ENCODE measurements at places on chromosomes 11 and 22.

DNA sequence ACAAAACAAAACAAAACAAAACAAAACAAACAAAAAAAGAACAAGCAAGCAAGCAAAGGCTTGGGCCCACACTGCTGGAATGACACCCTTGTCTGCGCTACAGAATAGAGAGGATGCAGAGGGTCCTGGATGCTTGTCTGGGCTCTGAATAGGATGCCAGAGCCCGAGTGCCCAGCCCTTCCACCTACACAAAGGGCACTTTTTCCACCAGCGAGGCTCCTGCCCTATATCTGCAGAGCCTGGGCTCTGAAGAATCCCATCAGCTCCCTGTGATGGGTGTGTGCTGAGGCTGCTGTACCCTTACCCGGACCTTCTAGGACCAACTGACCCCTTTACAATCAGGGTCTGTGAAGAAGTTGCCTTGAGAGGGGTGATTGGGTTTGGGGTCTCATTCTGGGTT lies 221.2 kb downstream of the DSCAML1 start:
- no peak for DNase-seq

DNA sequence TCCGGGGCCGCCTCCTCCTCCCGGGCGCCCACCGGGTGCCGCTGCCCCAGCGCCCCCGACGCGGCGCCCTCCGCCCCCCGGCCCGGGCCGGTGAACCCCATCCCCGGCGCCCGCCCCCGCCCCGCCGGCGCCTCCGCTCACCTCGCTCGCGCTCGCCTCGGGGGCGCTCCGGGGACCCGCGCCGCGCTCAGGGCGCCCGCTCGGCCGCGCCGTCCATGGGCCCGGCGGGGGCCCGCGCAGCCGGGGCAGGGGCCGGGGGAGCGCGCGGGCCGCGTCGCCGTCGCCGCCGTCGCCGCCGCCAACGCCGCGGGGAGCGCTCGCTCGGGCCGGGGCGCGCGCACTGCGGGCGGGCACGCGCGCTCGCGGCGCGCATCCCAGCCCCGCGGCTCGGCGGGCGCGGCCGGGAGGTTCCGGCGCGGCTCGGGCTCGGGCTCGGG lies 293 bp downstream of the DUSP8 start:
- no peak for DNase-seq

- DNase-seq = no peak
These were observed 12.8 kb downstream of the AQP11 start for GRCh38 chr11:77602381-77603088.

DNA sequence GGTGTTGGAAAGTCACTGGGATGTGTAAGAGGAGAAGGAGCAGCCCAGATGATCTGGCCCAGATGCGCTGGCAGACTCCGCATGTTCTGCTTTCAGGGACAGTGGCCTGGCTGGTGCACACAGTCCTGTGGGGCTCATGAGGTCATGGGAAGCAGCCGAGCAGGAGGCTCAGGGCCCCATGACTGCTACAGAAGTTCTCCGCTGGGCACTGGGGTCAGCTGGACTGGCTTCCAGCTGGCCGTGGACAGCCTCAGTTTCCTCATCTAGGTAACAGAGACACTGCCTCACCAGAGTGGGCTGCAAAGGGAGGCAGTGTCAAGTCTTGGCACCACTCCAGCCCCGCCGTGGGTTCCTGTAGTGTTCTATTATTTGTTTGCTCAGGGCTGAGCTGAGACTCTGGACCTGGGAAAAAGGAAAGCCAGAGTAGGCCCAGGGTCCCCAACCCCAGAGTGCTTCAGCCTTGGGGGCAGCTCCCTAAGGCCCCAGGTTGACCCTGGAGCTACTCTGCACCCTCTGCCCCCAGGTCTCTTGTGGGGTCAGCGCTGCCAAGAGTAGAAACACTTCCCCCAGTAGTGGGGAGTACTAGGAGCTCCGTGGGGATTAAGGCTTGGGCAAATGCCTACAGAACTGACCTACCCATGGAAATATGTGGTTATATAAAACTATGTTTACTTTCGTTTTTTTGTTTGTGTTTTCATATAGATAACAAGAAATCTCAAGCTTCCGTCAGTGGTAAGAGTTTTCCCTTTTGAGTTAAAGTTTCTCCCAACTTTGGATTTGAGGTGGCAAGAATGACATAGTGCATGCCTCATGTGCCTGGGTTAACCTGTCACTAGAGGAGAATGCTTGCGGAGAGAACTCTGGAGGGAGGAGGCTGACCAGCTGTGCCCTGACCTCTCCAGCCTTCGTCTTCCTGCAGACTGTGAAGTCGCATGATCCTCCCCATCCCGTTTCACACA lies 45.3 kb downstream of the MED15 start:
- no peak for DNase-seq

GRCh38 chr22:44618400-44618799 lies 83.6 kb upstream of the PRR5 start:
- DNase-seq = no peak

- DNase-seq = no peak
These were observed 794.0 kb downstream of the CNTN5 start for GRCh38 chr11:99814738-99815137.

DNA sequence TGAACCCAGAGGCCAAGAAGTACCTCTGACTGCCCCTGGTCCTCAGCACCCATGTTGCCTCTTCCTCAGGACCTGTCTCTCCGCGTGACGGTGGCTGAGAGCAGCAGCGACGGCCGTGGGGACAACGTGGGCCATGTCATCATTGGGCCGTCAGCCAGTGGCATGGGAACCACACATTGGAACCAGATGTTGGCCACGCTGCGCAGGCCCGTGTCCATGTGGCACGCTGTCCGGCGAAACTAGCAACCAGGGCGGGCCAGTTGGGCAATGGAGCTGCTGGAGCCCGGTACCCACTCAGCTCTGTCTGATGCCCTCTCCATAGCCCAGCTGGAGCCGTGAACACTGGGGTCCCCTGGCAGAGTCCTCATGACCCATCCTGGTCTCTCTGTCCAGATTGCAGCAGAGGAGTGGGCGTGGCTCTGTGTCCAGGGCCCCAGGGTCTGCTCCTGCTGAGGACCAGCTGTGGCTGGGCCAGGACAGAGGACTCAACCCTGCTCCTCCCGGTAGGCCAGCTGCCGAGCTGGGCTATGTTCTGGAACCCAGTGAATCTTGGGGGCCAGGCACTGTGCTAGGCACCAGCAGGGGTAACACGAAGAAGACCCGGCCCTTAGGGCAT lies 8.0 kb upstream of the RHOD start:
- DNase-seq = no peak

- DNase-seq = no peak
These were observed 46.2 kb downstream of the FLRT1 start for GRCh38 chr11:64081745-64082442.

DNA sequence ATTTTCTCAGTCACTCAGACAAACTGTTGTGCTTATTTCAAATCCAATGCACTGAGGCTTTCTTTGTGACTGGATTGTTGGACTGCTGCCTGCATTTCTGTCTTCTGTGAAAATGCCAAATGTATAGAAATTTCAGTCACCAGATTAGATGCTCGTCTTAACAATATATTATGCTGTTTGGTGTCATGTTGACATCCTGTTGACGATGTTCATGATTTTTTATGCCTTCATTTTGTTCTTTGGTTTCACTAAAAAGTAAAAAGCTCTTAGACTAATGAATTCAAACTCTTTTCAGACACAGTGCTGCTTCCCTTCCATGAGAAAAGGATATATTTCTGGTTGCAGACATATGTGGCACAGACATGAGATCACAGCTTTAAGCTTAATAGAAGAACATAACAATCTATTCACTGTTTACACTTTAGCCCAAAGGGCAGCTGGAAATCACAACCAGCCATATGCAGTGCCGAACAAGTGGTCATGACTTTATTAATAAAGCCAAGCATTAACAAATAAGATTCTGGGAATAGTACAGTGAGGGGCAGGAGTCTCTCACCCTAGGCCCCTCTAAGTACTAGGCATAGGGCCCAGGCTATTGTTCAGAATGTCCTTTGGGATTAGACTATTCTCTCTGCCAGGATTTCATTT lies 9.4 kb upstream of the SOX6 start:
- DNase-seq = no peak

- DNase-seq = no peak
These were observed 44.3 kb upstream of the JAM3 start for GRCh38 chr11:134024420-134025081.

- DNase-seq = no peak
These were observed 25.9 kb downstream of the ALG9 start for GRCh38 chr11:111845276-111846028.

GRCh38 chr22:46119729-46120419 lies 30.5 kb upstream of the PPARA start:
- DNase-seq = no peak

GRCh38 chr11:95241681-95242081 lies 10.7 kb upstream of the SESN3 start:
- no peak for DNase-seq

DNA sequence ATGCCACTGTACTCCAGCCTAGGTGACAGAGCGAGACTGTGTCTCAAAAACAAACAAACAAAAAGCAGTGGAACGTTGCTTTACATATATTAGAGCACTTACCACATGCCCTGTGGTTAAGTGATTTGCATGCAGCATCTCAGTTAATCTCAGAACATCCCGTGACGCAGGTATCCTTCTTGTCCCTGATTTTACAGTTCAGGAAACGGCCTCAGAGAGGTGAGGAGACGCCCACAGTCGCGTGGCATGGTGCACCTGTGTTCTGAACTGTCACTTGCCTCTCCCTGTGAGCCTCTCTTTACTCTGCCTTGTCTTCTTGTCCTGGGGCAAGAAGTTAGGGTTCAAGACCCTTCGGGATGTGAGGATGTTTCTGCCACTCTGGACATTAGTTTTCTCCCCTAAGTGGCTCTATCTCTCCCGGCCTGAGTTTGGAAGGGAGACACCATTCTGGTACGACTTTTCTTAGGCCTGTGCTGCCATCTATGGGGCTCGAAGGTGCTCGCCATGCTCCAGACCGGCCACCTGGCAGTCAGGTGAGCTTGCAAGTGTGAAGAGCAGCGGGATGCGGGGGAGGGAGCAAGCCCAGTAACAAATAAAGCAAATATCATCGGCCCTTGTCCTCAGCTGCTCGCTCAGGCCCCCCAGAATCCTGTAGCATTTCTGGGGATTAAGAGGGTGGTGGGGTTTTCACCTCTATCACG lies 25.6 kb downstream of the YWHAH start:
- peak; percentile 29 for DNase-seq

DNA sequence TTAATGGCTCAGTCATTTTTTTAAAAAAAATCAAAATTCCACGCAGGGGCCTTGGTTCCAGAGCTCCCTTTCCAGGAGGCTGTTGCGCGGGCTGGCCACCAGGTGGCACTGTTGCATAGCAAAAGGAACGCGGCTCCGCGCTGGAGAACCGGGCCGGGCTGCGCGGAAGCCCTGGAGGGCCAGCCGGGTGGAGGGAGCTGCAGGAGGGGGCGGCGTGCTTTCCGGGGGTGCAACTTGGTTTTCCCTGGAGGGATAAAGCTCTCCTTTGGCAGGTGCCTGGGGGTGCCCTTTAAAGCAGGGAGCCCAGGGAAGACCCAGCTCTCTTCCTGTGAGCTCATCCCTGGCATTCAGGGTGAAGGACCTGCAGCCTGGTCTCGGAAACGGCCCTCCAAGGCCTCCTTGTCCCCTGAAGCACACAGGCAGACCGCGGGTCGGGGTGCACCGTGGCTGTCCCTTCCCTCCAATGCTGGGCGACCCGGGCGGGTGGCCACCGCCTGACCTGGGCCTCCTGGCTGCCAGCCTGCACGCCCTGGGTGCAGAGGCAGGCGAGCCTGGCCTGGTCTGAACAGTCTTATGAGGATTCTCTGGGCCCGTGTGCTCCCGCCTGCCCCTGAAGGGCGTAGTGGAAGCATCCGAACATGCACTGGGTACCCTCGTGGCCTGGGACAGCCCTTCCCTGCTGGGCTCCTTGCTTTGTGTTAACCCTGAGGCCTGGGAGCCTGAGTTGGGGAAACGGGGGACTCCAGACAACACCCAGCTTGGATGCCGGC lies 23.4 kb downstream of the KRTAP5-5 start:
- peak; percentile 78 for DNase-seq

- no peak for DNase-seq
These were observed 18.6 kb upstream of the NTM start for GRCh38 chr11:131351848-131352247.

DNA sequence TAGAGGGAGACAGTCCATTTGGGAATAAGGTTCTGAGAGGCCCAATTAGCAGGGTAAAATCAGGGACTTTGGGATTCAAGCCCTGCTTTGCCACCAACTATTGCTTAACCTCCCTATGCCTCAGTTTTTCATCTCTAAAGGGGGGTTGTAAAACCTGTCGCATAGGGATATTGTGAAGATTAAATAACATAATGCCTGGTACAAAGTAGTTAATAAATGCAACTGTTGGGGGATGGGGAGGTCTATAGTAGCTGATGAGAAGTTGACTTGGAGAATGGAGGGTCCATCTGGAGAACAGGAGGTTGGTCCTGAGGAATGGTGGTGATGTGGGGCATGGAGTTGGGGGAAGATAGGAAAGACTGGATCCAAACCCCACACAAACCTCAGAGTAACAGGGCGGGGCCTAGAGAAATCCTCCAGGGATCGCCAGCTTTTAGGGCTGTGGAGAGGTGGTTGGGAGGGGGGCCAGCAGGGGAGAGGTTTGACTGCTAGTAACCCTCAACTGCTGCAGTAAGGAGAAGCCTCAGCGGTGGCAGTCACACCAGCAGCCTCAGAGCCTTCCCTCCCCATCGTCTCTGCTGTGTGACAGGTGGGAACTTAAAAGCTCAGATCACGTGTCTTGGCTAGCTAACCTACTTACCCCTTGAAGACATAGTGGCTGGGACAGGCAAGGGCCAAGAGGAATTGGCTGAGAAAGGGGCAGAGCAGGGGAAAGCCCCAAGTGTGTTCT lies 1.1 kb upstream of the ABCG4 start:
- DNase-seq = no peak

DNA sequence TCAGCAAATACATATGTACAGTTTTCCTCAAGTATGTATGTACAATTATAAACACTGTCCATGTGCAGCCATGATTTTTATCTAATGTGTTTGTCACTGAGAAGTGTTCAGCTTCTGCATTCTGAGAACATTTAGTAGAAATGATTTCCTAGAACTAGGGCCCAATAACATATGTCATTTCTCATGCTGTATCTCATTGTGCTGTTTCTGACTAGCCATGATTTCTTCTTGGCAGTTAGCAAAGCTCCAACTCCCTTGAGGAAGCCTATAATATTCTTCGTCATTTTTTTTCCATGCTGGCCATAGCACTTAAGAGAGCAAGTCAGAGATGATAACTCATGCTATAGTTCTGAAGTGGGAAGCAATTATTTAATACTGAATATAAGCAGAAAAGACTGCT lies 187.8 kb downstream of the DDX10 start:
- DNase-seq = no peak

Measured in immature natural killer cell (primary cell).